Stimulated activated CD8-positive, alpha-beta memory T cell treated with anti-CD3 and anti-CD28 coated beads, Interleukin-4, amount 100 ng/mL, for 4 hours (primary cell): ENCODE measurements at places on chromosomes 11 and 22.

- DNase-seq = no peak
Observed at GRCh38 chr11:65132988-65133700, 1.2 kb downstream of the SYVN1 start.

GRCh38 chr11:99513368-99513767, 492.6 kb downstream of the CNTN5 start:
- no peak for DNase-seq

DNA sequence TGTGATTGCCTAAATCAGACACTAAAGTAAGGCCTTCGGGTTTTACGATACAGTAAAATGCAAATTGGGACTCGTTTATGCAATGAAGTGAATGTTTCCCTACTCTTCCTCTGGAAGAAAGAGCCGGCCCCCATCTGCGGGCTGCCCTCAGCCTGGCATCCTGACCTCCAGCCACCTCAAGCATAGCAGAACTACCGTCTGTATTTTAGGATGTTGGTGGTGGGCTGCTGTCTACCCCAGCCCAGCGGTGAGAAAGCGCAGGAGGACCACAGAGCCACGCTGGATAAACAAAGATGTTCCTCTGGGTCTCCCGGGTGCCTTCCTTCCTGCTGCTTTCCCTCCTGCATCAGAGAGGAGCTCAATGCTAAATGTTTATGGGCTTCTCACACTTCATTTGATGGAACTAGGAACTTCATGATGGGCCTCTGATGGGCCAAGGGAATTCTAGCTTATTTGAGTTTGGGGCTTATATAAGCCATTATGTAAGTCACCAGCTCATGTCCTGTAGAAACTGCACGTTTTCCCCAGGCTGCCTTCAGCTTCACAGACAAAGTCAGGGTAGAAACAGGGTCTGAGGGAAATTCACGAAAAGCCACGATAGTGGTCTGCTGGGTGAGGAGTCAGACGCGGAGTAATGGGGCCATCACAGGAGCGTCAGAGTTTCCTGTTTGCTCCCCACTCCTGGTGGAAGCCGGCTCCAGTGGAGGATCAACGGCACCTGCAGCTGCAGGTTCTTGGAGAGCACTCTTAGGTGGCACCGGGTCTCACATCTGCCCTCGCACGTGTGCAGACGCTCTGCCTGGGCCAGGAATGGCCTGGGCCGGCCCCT, 287.4 kb downstream of the BRD1 start:
- no peak for DNase-seq

DNA sequence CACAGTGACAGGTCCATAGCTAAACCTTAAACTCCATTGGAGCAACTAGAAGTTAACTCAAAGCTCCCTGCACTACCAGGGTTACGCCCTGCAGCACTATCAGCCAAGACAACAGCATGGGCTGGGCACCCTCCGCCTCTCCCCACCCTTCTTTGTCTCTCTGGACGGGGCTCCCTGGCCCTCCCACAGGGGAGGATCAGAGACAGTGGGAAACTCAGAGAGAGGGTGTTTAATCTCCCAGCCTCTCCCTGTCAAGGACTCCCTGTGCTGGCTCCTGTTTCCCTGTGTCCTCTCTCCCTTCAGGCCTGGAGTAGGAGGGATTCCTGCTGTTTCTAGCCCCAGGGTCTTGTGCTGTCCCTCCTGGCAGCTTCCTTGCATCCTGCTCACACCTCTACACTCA, 56.9 kb upstream of the CSNK2A3 start:
- DNase-seq = no peak

- no peak for DNase-seq
Observed at GRCh38 chr22:42273855-42274451, 3.5 kb upstream of the TCF20 start.

GRCh38 chr11:31529701-31530100, 20.1 kb downstream of the ELP4 start:
- no peak for DNase-seq

DNA sequence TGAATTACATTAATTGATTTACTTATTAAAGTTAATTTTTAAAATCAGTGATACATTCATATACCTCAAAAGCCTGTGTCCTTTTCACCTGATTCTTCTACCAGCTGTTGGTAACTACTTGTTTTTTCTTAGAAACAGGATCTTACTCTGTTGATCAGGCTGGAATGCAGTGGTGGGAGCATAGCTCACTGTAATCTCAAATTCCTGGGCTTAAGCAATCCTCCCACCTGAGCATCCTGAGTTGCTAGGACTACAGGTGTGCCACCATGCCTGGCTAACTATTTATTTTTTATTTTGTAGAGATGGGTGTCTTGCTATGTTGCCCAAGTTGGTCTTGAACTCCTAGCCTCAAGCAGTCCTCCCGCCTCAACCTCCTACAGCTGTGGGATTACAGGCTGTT, 4.7 kb downstream of the TRIM44 start:
- no peak for DNase-seq

GRCh38 chr11:79413268-79413667, 27.6 kb downstream of the TENM4 start:
- no peak for DNase-seq
